Activated CD8-positive, alpha-beta memory T cell treated with anti-CD3 and anti-CD28 coated beads for 24 hours (primary cell): ENCODE measurements at places on chromosomes 3 and 15.

GRCh38 chr3:142976621-142977398, 13.3 kb upstream of the PAQR9 start:
- DNase-seq = no peak

DNA sequence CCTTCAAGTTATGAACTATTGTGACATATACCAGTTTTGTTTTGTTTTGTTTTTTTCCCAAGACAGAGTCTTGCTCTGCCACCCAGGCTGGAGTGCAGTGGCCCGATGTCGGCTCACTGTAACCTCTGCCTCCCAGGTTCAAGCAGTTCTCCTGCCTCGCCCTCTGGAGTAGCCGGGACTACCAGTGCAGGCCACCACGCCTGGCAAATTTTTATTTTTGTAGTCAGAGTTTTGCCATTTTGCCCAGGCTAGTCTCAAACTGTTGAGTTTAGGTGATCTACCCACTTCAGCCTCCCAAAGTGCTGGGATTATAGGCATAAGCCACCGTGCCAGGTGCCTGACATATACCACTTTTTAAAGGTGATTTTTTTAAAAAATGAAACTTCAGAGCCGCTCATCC, 74.6 kb downstream of the ARRDC4 start:
- DNase-seq = no peak

DNA sequence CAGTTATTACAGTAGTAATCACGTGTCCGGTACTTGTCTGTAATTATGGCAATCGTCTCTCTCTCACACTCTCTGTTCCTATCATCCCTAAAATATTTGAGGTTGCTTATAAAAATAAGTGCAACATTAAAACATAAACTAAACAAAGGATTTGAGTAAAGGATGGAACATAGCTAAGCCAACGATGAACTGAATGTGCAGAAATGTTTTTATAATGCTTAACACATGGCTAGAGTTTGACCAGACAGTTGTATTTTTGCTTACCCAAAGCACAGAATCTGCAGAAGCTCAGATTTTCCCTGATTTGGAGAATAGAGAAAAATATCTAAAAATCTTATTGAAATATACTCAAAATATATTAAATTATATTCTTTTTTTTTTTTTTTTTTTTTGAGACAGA, 1030.9 kb downstream of the NAALADL2 start:
- no peak for DNase-seq

- DNase-seq = no peak
These were observed 27.9 kb downstream of the RFX7 start for GRCh38 chr15:56215769-56216168.

GRCh38 chr3:171374661-171375285, 85.4 kb downstream of the TNIK start:
- DNase-seq = no peak

DNA sequence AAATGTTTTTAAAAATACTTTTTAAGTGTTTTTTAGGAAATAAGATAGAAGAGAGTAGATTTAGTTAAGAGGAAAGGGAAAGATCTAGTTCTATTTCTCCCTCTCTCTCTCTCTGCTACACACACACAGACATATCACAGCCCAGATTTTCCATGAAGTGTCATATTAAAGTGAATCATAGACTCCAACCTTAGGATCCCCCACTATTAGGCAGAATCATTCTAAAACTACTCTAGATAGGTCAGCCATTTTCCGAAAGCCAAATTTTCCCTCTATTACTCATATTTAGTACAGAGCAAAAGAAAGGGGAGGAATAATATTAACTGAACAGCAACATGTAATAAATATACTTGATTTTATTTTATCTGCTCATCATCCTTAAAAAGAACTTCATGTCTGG, 45.1 kb upstream of the RSL24D1 start:
- DNase-seq = no peak

GRCh38 chr15:62519900-62520299, 354.8 kb upstream of the C2CD4B start:
- no peak for DNase-seq

DNA sequence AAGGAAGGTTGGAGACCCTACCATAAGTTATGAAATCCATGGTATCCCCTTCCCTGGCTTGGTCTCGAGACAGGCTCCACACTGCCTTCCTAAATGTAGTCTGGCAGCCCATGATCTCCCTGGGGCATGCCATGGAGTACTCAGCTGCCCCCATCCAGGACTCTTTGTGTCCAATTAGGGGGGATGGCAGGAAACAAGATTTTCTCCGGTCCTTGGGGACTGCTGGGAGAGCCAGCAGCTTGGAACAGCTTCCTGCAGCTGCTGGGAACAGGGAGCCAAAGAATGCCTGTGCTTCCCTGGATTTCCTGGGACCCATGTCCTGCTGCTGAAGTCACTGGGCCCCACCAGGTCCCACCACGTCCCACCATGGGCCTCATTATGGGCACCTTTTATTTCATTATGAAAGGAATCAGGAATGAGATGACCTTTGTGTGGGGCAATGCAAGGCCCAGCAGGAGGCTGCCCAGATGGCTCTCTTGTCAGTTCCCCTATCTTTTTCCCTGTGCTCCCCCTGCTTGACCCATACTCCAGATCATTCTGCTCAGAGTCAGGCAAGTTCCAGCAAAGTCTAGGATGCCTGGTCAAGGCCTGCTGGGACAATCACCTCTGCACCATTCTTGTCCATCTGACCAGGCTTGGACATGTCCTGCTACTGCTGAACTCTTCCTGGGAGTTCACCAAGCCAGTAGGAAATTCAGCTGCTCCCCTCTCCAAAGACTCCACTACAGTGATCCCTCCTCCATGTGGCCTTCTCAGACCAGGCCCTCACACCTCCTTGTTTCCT, 15.0 kb upstream of the DAG1 start:
- no peak for DNase-seq
